ENCODE measurements at places on chromosomes 11 and 22. TPM values are rescaled to one million over a fixed set of nuclear protein-coding genes. Genes with fewer than 3 reads are reported as not detected.

DNA sequence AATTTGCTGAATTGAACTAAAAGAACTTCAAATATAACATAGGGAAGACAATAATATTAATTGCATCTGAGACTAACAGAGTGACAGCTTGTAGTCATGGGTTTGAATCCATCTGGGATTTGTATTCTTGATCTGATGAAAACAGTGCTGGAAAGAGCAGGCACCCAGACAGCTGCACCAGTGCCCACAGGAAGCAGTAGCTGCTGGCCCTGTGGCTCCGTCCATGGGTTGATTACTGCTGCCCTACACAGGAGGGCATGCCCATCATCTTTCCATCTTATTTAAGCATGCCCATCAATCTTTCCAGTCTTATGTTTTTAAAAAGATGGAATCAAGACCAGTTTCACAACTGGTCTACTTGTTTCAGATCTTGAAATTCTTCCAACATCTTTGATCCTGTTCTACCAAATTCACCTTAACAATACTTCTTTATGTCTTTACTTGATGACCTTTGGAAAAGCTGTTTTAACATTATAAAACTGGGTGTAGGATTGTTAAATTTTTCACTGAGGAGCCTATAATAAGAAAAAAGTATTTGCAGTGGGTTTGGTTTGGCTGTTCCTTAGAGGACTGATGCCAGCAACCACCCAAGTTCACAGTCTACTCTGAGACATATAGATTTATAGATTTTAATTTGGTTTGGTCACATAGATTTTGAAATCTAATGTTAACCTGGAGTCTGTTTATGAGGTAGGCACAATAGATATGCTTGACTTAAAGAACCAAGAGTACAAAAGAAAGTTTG lies 761 bp upstream of the NXPE4 start:
- H3K4me1 ChIP-seq, result no peaks in the 10 kb centered on the region
- no peak overlapping the region for H3K4me3 ChIP-seq
- H3K27ac ChIP-seq, result no peak overlapping the region
- no peaks in the 10 kb centered on the region for H3K27me3 ChIP-seq

DNA sequence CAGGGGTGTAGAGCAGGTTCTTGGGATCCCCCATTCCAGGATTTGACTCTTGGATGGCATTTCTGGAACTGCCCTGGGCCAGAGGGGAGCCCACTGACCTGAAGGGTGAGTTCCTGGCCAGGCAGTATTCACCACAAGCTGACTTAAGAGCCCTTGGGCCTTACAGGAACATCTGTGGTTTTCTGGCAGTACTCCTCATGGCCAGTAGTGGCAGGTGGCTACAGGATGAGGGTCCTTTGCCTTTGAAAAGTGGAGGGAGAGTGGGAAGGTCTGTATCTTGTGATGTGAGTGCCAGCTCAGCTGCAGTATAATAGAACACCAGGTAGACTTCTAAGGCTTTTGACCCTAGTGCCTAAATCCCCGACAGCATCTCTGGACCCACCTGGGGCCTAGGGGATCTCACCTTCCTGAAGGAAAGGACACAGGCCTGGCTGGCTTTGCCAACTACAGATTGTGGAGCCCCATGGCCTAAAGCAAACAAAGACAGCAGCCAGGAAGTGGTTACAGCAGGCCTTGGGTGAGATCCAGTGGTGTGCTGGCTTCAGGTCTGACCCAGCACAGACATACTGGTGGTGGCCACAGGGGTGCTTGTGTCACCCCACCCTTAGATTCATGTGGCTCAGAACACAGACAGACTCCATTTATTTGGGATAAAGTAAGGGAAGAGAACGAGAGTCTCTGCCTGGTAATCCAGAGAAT lies 9.0 kb downstream of the OR51S1 start:
- no peak for DNase-seq
- no peaks in the 10 kb centered on the region for H3K36me3 ChIP-seq

Gene SCGB2A2
- not detected for total RNA-seq

GRCh38 chr11:85651118-85651517 lies 3.4 kb downstream of the TMEM126A start:
- H3K36me3 ChIP-seq, result peaks cover 5% of the 10 kb centered on the region
- H3K27me3 ChIP-seq, result no peaks in the 10 kb centered on the region
- H3K27ac ChIP-seq, result peak overlapping the region; percentile 33
- H3K4me1 ChIP-seq, result peaks cover 25% of the 10 kb centered on the region
- DNase-seq, result no peak

Gene PRAME
- total RNA-seq, result 1.4 TPM

GRCh38 chr22:45804319-45804985 lies 132.8 kb downstream of the ATXN10 start:
- peaks cover 4% of the 10 kb centered on the region for H3K4me1 ChIP-seq
- H3K4me3 ChIP-seq, result no peak overlapping the region
- H3K36me3 ChIP-seq, result peaks cover 10% of the 10 kb centered on the region
- no peak overlapping the region for H3K27ac ChIP-seq
- DNase-seq, result no peak
- no peaks in the 10 kb centered on the region for H3K27me3 ChIP-seq

- H3K27ac ChIP-seq, result no peak overlapping the region
- DNase-seq, result no peak
- H3K27me3 ChIP-seq, result peaks cover 9% of the 10 kb centered on the region
- no peak overlapping the region for H3K4me3 ChIP-seq
- no peaks in the 10 kb centered on the region for H3K36me3 ChIP-seq
Measured at GRCh38 chr11:2105511-2105910, 33.7 kb downstream of the IGF2 start.

DNA sequence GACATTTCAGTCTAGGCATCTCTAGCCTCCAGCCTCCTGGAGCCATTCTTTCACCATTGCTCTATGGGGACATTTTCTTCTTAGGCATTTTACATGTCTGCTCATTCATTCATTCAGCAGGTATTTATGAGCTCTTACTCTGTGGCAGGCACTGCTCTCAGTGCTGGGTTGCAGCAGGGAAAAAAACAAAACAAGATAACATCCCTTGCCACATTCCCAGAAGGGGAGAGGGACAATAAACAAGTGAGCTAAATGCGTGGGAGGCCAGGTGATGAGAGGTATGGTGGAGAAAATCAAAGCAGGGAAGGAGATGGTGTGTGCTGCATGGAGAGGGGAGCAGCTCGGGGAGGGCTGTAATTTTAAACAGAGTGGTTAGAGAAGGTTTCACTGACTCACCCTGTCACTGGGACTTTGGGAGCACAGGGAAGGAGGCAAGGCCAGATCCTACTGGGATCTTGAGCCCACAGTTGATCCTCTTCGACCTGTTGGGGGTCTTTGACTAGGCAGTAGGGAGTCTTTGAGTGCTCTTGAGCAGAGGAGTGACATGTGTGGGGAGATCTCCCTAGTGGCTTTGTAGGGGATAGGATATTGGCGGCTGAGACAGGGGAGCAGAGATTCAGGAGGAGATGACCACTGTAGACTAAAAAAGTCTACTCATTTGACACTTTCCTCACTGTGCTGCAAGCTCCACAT lies 17.0 kb downstream of the MICAL2 start:
- DNase-seq, result no peak
- no peak overlapping the region for H3K4me3 ChIP-seq
- H3K36me3 ChIP-seq, result no peaks in the 10 kb centered on the region
- H3K27ac ChIP-seq, result no peak overlapping the region
- H3K27me3 ChIP-seq, result peaks cover 12% of the 10 kb centered on the region

- H3K4me3 ChIP-seq, result no peak overlapping the region
- H3K27me3 ChIP-seq, result no peaks in the 10 kb centered on the region
- DNase-seq, result peak; percentile 28
- peaks cover 21% of the 10 kb centered on the region for H3K4me1 ChIP-seq
Measured at GRCh38 chr11:126595560-126595959, 240.1 kb downstream of the ST3GAL4 start.

Gene RAB6A
- 107 TPM for total RNA-seq

GRCh38 chr22:35913925-35914324 lies 114.7 kb downstream of the RBFOX2 start:
- H3K27me3 ChIP-seq, result no peaks in the 10 kb centered on the region
- H3K27ac ChIP-seq, result peak overlapping the region; percentile 99
- H3K36me3 ChIP-seq, result no peaks in the 10 kb centered on the region
- H3K4me1 ChIP-seq, result peaks cover 68% of the 10 kb centered on the region
- no peak for DNase-seq
- peak overlapping the region; percentile 71 for H3K4me3 ChIP-seq

Gene IFITM10
- total RNA-seq, result 0.80 TPM

Gene CLDN5
- total RNA-seq, result 1.9 TPM

DNA sequence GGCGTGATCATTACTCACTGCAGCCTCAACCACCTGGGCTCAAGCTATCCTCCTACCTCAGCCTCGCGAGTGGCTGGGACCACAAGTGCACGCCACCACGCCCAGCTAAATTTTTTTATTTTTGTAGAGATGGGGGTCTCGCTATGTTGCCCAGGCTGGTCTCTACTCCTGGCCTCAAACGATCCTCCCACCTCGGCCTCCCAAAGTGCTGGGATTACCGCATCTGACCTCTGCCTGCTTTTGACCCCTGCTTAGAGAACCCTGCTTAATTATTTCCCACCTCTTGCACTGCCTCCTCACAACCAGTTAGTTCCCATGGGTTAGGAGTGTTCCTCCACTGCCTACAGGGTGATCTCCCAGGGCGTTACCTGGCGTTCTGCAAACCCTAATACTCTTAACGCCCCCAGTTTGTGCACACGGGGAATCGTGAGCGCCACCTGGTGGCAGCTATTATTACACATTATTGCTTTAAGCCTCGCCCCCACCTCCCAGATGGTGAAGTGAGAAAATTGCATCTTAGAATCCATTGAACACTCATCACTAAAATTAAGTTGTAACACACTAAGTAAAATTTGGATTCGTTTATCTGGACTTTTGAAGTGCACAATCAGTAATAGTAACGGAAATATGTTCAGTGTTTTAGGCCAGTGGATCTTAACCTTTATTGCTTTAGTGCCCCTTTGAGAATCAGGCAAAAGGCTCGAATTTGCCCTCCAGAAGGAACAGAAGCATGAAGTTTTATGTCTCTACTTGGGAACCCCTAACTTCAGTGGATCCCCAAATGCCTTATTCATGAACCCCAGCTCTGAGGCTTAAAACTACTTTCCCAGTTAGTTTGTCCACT lies 61.4 kb upstream of the ASPHD2 start:
- H3K27ac ChIP-seq, result no peak overlapping the region
- H3K4me3 ChIP-seq, result no peak overlapping the region
- DNase-seq, result peak; percentile 74
- peaks cover 8% of the 10 kb centered on the region for H3K27me3 ChIP-seq
- no peaks in the 10 kb centered on the region for H3K36me3 ChIP-seq

DNA sequence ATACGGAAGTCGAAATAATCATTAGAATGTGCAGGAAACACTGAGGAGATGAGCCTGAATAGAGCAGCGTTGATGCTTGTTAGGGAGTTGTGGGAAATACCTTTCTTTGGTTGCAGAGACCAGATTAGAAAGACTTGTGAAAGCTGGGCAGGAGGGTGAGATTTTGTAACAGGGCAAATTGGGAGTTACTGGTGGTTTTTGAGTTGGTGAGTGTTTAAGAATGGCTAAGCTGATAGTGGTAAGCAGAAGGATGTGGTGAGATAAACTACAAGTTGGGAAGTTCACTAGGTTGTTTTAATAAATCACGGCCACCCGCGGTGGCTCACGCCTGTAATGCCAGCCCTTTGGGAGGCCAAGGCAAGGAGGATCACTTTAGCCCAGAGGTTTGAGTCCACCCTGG lies 34.4 kb downstream of the MCAM start:
- no peak overlapping the region for H3K27ac ChIP-seq
- peaks cover 37% of the 10 kb centered on the region for H3K36me3 ChIP-seq
- H3K4me1 ChIP-seq, result no peaks in the 10 kb centered on the region
- no peak for DNase-seq
- H3K4me3 ChIP-seq, result no peak overlapping the region

DNA sequence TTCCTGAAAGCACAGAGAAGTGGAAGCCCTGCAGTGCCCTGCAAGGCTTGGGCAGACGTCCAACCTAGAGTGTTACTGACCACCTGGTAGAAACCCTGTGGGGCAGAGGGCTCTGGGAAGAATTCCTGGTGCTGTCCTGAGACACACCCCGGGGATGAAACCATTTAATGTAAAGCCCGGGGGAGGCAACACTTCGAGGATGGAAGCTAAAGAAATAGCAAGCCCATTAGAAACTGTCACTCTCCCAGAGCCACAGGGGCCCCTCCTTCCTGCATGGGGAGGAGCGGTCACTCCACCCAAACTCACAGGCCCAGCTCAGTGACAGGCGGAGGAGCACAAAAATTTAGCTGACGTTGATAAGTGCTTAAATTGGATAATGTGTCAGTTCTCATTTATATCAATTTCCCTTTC lies 57.6 kb downstream of the NRXN2 start:
- no peaks in the 10 kb centered on the region for H3K36me3 ChIP-seq
- no peak for DNase-seq
- H3K27ac ChIP-seq, result no peak overlapping the region
- H3K27me3 ChIP-seq, result peaks cover 6% of the 10 kb centered on the region
- peaks cover 4% of the 10 kb centered on the region for H3K4me1 ChIP-seq
- H3K4me3 ChIP-seq, result no peak overlapping the region

- no peak overlapping the region for H3K4me3 ChIP-seq
- no peak for DNase-seq
- peaks cover 11% of the 10 kb centered on the region for H3K4me1 ChIP-seq
- H3K27ac ChIP-seq, result no peak overlapping the region
- H3K36me3 ChIP-seq, result peaks cover 12% of the 10 kb centered on the region
Measured at GRCh38 chr22:23834793-23835483, 3.9 kb downstream of the DERL3 start.

Gene OR52I1
- not detected for total RNA-seq

DNA sequence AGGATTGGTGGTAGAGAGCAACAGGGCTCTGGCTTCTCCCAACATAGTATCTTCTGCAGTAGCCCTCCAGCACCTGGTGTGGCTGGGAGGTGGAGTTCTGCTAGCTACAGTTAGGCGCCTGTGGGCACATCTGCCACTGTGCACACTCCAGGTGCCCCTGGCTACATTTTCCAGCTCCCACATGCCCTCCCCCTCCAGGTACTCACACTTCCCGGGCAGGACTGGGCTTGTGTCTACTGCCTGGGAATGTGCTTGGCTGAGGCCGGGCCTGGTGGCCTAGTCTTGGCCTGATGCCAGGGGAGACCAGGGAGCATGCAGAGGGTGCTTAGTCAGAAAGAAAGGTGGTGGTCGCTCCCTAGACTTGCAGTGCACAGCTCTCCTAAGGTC lies 15.8 kb downstream of the PHLDB1 start:
- peaks cover 44% of the 10 kb centered on the region for H3K4me1 ChIP-seq
- no peak overlapping the region for H3K4me3 ChIP-seq
- no peak overlapping the region for H3K27ac ChIP-seq
- no peaks in the 10 kb centered on the region for H3K27me3 ChIP-seq

DNA sequence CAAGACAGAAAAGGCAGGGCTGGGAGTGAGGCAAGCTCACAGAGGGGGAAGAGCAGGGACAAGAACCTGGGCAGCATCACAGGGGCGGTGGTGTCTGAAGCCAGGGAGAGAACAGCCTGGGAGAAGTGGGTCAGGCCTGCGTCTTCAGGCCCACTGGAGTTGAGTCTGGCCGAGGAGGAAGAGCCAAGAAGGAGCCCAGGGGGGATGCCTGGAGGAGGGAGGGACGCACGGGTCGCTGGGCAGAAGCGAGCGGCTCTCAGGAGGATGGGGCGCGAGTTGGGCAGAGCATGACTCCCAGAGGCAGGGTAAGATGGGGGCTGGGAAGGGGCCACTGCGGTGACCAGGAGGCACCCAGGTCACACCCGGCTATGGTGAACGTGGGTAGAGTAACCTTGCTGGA lies 18.5 kb downstream of the LRFN4 start:
- H3K36me3 ChIP-seq, result no peaks in the 10 kb centered on the region
- H3K27me3 ChIP-seq, result no peaks in the 10 kb centered on the region
- 0 out of 2 replicates have a peak overlapping the region, but pooled peaks have one; percentile 11 for H3K27ac ChIP-seq
- H3K4me3 ChIP-seq, result no peak overlapping the region
